ENCODE measurements at places on chromosomes 7 and 10. TPM values are rescaled to one million over a fixed set of nuclear protein-coding genes. Genes with fewer than 3 reads are reported as not detected.

ATG9B gene
- total RNA-seq = 0.29 TPM

DNA sequence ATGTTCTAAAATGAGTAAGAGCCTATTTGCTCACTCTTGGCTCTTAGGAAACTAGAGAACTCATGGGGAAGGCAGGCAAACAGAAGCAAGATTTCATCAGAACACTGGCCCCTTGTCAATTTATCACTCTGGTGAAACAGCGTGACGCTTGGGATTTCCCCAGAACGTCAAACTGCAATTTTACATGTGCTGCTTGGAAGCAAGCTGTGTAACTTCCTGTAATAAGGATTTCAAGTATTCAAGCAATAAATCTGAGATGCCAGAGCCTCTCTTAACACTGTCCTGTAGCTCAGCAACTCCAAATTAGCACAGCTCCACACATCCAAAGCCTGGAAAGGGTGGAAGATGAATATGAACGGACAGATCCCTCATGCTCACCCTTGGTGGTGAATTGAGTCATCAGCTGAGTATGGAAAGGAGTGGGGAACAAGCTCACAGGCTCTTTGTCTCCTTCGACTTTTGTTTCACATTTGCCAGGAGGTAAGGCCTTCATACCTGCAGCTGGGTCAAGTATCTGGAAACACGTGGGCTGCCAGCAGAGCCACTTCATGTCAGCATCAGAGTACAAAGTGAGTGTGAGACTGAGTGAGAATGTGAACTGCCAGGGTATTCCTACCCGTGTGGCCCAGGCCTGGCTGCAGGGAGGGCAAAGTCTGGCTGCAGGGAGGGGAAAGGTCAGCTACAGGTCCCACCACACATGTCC, 140.4 kb upstream of the NAMPT start:
- peak; percentile 99 for DNase-seq

DNA sequence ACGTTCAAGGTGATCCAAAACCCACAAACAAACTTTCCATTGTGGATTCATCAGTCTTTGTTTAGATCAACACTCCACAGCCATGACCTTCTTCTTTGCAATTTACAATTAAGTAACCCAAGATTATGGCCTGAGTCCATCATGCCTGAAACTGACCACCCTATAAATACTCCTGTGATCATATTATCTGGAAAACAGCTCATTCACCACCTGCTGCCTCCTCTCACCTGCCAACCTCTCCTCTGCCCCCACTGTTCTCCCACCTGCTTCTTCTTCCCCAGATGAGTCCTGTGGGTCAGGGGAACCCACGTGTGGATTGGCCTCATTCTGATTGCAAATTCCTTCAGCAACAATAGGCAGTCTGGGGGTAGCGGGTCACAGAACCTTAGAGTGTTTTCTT, 81.4 kb downstream of the ABLIM1 start:
- DNase-seq = no peak

- peak; percentile 64 for DNase-seq
Observed at GRCh38 chr10:132904181-132904813, 38.1 kb downstream of the CFAP46 start.

- DNase-seq = no peak
Observed at GRCh38 chr10:1210667-1211066, 154.5 kb downstream of the WDR37 start.

GRCh38 chr10:51574248-51575048, 124.9 kb downstream of the CSTF2T start:
- no peak for DNase-seq

TUBAL3 gene
- 0.22 TPM for total RNA-seq

DNA sequence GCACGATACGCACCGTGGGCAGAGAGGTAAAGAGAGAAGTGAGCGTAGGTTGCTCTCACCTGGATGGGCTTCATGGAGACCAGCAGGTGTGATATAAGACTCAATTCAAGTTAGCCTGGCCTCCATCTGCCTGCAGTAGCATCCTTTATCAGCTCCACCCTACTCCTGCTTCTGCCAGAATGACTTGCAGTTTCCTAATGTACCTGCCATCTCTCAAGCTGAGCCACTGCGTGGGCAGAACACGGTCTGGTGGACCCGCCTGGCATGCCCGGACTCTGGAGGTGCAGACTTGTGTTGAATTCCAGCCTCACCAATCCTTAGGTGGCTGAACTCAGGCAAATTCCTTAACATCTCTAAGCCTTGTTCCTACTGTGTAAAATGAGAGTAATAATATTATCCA, 64.3 kb downstream of the STEAP1B start:
- DNase-seq = no peak

DNA sequence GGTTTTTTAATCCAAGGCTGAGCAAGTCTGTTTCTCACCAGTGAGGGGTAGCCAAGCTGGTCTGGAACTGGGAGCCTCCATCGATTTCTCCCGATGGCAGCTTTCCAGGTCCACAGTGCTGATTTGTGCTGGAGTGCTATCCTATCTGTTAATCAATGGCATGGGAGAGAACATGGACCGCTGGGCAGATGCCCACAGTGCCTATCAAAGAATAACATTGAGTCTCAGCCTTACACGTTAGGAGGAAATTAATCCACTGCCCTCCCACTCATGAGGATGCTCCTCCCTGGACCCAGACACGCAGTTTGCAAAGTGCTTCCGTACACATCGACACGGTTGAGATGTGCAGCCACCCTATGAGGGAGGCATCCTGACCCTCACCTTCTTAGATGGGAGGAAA, 36.0 kb upstream of the CUX1 start:
- no peak for DNase-seq

SCART1 gene
- total RNA-seq = 1.3 TPM

- DNase-seq = no peak
Observed at GRCh38 chr10:96450529-96451207, 63.1 kb downstream of the TLL2 start.

DNA sequence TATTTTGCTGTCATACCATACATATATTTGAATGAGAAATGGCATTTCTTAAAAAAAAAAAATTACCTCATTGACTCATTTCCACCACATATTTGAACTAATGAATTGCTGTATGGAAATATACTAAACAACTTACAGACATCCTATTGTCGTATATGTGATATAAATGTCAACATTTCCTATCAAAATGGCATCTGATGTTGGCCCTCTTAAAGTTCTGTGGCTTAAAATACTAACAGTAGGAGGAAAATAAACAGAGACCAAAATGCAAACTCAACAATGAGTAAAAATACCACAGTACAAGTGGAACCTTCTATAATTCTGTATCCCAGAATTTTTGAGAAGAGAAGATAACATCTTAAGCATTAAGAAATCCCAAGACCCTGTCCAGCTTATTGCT, 405.6 kb upstream of the GALNT17 start:
- no peak for DNase-seq

GRCh38 chr10:6885284-6885683, 305.2 kb upstream of the PRKCQ start:
- DNase-seq = no peak

COL17A1 gene
- 514 TPM for total RNA-seq

- DNase-seq = no peak
Observed at GRCh38 chr7:45246339-45246738, 88.7 kb downstream of the RAMP3 start.

ARHGEF35 gene
- total RNA-seq = 0.93 TPM

DNA sequence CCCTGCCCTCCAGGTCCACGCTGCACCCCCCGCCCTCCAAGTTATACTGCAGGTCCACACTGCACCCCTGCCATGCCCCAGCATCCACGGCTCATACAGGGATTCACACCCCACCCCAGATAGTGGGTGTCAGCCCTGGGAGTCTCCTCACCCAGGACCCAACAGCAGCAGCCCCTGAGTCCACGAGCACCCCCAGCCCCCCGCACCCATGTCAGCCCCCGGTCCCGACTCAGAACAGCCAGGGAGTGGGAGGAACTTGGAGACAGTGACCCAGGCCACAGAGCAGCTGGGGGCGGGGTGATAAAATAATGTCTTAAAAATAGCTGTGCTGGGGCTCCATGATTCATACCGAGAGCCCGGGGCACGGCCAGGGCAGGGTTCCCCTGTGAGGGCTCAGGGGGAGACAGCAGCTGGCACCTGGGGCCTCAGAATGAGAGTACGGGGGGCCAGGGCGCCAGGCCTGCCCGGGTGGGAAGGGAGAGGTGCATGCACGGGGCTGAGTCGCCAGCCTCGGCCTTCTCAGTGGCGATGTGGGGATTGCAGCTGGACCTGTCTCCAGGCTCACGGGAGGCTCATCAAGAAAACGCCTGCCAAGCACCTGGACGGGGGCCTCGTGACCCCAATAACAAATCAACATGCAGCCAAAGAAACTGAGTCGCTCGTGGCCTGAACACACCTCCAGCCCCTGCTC, 29.8 kb downstream of the ADAP1 start:
- DNase-seq = no peak

DNA sequence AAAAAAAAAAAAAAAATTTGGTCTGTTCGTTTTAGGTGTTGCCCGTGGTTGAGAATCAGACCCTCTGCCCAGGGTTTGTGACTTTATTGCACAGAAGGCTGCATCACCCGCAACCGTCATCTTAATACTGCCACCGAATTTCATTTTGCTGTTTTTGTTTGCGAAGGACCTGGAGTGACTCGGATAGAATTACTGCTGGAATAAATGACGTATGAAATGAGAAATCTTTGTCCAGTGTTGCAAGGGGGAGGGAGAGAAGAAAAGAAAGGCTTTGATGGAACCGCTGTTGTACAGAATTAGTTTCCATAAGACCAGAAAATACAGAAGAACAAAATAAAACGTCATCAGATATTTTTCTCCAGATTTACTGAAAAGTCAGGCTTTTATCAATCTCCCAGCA, 103.3 kb downstream of the GALNT17 start:
- DNase-seq = no peak

Data from MCF 10A (cell line).